ENCODE measurements at places on chromosomes 5 and 9. TPM values are rescaled to one million over a fixed set of nuclear protein-coding genes. Genes with fewer than 3 reads are reported as not detected.

The TMEM232 gene
- 2.6 TPM for total RNA-seq

The SV2C gene
- not detected for total RNA-seq

The ITK gene
- 477 TPM for total RNA-seq

The FOXD4 gene
- 0.60 TPM for total RNA-seq

The FGF18 gene
- 0.38 TPM for total RNA-seq

The PCDHGA6 gene
- 0.60 TPM for total RNA-seq

DNA sequence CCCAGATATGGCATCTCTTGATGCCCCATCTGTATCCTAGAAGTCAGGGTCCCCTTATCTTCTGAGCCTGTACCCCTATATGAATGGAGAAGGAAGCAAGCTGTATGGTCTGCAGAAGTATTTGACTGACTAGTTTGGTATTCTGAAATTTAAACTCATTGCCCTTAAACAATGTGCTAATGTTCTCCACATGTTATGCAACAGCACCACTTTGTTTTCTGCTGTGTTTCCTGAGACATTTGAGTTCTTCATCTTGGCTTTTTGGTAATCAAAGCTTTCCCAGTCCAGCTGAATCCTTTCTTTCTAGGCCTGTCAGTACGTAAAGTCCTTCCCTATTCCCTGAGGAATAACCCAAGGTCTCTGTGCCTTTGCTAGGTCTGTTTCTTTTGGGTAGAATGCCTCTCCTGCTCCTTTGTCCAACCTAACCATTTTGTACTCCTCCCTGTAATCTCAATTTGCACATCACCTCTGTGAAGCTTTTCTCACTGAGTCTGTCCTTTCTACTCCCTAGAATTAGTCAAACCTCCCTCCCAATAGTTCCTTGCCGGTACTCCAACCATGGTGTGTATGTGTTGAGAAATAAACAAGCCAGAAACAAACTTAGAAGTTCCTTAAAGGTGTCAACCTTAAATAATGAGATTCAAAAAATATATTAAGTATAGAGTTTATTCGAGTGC, 72.1 kb upstream of the HSPB3 start:
- no peak for DNase-seq

DNA sequence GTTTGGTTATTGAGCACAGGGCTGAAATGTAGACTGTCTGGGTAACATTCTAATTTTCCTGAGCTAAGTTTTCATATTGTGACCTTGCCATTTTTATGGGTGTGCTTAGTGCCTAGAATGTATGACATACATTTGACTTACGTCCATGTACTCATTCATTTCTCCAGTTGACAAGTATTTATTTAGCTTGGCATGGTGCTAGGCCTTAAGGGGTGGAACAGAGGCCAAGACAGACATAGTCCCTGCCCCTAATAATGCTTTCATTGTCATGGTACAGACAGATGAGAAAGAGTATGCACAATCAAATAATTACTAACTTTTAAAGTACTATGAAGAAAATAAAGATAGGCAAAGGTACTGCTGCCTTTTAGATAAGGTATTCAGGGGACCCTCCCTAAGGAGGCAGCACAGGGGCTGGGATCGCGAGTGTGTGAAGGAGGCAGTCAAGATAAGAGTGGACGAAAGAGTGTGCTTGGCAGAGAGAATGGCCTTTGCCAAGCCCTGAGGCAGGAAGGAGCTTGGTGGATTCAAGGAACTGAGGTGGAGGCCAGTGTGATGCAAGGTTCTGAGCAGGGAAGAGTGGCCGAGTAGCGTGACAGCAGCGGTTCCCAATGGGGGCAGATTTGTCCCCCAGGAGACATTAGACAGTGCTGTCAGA, 128.0 kb downstream of the PIP5K1B start:
- no peak for DNase-seq

GRCh38 chr5:78501411-78502352, 141.3 kb downstream of the SCAMP1 start:
- DNase-seq, result no peak

DNA sequence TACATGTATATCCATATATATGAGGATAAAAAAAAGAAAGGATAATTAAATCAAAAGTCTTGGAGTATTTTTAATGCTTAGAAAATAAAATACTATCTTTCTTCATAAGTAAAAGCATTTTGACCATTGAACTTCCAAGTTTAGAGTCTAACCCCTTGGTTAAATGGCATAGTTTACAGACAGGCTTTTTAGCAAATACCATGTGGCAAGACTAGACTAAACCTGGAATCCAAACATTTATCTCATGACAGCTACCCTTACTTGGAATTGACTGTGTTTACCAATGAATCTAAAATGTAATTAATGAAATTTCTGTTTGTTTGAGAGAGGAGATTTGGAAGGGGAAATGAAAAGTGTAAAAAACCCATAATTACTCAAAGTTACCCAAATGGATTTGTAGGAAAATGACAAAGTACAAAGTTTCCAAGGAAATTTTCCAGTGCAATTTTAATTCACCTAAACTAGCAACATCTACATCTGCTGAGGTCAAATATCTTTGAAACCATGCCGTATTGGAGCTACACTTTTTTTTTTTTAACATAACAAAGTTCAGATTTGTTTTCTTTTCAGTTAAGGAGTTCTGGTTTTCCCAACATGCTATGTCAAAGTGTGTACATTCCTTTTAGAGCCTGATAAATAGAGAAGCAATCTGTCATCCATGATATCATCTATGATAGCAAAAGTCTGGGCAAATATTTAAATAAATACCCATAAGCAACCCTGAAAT, 272.1 kb upstream of the DAB2 start:
- no peak for DNase-seq

- DNase-seq, result no peak
Measured at GRCh38 chr5:153209016-153209415, 281.5 kb upstream of the GRIA1 start.

DNA sequence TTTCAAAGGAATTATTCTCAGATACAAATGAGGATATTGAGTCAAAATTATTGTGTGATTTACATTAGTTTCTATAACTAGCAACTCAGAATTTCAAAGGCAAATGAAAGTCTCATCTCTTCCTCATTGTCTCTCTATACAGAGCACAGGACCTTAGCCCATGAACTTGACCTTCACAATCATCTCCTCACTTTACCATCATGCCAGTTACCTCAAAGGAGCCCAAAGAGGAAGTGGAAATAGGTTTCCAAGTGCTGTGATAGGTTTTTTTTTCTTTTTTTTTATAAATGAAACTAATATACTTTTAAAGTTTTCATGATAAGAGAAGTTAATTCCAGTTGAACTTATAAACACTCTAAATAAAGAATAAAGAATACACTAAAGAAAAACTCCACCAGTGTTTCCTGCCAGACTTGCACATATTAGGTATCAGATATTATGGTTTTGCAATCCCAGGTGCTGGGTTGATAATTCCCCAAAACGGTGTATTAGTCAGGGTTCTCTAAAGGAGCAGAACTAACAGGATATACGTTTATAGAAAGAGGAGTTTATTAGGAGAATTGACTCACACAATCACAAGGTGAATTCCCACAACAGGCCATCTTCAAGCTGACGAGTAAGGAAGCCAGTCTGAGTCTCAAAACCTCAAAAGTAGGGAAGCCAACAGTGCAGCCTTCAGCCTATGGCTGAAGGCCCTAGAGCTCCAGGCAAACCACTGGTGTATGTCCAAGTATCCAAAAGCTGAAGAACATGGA, 50.1 kb upstream of the ADAMTS16 start:
- no peak for DNase-seq

DNA sequence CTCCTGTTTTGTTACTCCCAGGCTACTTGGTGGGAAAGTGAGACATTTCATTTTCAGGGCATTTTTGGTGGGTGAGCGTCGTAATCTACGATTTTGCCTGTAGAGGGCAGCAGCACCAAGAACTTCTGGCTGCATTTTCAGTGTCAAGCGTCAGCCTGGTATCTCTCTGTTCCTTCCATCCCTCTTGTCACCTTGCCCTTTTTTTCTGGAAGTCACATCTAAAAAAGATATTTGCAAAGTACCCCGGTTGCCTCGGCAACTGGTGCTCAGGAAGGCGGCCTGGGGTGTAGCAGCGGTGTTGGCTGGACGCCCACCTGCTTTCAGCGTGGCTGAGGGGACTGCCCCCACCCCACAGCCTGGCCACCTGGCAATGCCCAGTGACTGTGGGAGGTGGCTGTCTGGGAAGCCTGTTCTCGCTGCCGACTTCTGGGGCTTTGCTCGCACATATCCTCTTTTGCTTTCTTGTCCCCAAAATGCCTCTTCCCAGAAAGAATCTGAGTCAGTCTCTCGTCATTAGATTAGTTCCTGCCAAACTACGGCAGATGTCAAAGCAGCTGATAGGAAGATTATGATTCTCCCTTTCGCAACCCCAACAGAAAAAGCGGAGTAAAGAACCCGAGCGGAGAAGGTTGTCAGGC, 84.5 kb downstream of the ACER2 start:
- DNase-seq, result peak; percentile 41

GRCh38 chr5:34660444-34660843, 4.3 kb downstream of the RAI14 start:
- no peak for DNase-seq

DNA sequence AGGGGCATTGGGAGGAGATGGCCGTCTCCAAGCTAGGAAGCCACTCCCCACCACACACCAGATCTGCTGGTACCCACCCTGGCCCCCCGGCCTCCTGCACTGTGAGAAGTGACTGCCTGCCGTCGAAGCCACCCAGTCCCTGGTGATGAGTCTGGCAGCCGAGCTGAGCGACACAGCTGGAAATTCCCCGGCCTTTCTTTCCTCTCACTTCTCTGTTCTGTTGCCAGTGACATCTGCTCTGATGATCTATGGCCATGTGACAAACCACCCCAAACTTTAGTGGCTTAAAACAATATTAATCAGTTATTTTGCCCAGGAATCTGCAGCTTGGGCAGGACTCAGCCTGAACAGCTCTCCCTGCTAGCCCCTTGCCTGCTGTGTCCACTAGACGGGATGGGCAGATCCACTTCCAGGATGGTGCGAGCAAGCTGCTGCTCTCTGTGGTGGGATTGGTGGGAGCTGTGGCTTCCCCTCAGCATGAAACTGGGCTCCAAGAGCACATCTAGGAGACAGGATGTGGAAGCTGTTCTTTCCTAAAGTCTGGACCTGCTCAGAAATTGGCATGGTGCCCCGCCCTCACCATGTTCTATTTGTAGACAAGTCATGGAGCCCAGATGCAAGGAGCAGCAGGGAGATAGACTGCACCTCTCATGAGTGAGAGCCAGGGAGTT, 211.2 kb downstream of the GADD45G start:
- DNase-seq, result no peak

DNA sequence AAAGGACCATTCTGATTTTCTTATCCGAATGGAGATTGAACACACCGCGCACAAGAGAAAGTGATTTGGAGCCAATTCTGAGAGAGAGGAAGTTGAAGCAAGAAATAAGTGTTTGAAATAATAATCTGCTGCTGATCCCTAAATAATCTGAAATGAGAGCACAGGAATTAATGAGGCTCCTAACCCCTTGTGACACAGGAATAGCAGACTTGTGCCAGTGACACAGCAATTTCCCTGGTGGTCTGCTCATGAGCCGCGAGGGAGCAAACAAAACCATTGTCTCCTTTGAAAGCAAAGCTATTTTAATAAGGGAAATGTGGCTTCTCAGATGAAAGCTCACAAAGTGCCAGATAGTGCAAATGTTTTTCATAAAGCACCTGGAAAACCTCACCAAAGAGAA, 936.1 kb upstream of the WWC1 start:
- no peak for DNase-seq

DNA sequence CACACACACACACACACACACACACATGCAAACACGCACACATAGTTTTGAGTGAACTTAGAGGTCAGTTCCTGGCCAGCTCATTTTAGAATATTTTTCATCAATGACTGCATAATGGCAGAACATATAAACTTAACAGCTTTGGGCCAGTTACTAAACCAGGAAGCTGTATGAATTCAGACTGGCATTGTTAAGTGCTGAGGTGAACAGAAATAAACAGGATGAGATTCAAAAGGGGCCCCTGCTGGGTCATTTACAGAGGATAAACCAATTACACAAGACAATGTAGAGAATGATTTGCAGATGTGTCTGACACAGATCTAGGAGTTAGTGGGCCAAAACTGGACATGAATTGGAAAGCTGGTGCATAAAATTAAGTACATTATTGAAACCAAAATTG, 44.6 kb downstream of the MARCHF11 start:
- no peak for DNase-seq

DNA sequence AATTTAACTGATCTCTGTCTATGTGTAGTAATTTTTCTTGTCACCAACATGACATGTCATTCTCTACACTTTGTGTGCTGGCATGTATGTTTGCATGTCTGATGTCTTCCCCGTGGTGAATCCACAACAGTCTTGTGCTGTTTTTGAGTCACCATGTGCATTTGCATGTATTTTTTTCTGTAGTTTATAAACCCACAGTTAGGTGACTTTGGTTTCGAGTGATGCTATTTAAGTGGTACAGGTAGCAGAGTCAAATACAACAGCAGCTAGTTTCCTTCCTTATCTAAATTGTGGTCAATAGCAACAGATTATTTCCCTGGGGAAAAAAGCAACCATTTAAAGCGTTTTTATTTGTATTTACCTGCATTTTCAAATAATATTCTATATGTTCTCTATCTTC, 89.9 kb upstream of the FSD1L start:
- no peak for DNase-seq

- DNase-seq, result no peak
Measured at GRCh38 chr5:141778206-141778605, 96.2 kb upstream of the ARAP3 start.
